NCI-H2029 (cell line): ENCODE measurements at places on chromosomes 2 and 18.

DNA sequence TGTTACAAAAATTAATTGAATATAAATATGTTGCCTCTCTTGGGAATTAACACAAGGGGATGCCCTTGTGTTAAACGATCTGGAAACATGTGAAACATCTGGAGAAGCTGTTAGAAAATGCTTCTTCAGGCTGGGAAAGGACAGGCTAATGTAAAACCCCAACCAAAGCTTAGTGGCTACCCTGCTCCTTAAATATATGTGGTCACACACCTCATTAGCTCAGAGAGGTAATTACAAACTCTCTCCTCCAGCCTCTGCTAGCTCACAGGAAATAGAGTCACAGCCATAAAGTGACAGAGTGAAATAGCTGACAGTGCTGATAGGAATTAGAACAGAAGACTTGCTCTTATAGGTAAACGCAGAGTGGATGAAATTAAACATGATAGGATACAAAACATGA lies 155.9 kb downstream of the RAB3GAP1 start:
- DNase-seq, result no peak

- DNase-seq, result no peak
Measured at GRCh38 chr2:177250461-177250860, 14.1 kb downstream of the NFE2L2 start.

- no peak for DNase-seq
Measured at GRCh38 chr2:62084801-62085200, 111.1 kb upstream of the B3GNT2 start.

DNA sequence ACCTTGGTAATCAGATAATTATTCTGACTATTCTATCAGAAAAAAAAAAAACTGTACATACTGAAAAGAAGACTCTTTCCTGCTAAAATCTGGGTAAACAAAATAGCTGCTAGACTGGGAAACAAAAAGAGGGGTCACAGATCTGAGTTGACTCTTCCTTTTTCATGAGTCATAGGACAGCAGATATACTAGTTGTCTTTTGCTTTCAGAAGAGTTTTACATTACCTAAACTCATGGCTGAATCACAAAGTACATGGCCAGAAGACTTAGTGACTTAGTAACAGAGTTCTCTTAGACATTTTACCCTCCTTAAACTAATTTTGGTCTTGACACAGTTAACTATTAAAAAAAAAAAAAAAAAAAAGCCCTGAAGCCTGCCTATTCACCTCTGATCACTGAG lies 834.0 kb upstream of the FSHR start:
- DNase-seq, result no peak

GRCh38 chr2:120421830-120422175 lies 75.9 kb downstream of the INHBB start:
- no peak for DNase-seq

DNA sequence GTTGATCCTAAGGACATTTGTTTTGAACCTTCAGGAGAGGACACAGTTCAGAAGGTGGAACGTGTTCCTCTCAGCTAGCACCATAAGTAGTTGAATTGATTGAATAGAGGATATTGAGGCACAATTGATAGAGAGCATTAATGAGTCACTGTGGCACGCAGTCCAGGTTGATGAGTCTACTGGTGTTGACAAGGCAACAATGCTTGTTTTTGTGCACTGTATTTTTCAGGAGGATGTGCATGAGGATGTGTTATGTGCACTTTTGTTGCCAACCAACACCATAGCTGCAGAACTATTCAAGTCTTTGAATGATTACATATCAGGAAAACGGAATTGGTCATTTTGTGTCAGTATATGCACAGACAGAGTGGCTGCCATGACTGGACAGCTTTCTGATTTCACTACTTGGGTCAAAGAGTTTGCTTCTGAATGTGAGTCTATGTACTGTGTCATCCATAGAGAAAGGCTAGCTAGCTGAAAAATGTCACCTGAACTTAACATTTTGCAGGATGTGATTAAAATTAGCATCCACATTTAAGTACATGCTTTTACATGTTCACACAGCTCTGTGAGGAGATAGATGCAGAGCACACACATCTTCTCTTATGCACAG lies 140.1 kb upstream of the B3GNT2 start:
- DNase-seq, result no peak

- DNase-seq, result no peak
Measured at GRCh38 chr2:214328941-214329340, 81.9 kb upstream of the VWC2L start.

DNA sequence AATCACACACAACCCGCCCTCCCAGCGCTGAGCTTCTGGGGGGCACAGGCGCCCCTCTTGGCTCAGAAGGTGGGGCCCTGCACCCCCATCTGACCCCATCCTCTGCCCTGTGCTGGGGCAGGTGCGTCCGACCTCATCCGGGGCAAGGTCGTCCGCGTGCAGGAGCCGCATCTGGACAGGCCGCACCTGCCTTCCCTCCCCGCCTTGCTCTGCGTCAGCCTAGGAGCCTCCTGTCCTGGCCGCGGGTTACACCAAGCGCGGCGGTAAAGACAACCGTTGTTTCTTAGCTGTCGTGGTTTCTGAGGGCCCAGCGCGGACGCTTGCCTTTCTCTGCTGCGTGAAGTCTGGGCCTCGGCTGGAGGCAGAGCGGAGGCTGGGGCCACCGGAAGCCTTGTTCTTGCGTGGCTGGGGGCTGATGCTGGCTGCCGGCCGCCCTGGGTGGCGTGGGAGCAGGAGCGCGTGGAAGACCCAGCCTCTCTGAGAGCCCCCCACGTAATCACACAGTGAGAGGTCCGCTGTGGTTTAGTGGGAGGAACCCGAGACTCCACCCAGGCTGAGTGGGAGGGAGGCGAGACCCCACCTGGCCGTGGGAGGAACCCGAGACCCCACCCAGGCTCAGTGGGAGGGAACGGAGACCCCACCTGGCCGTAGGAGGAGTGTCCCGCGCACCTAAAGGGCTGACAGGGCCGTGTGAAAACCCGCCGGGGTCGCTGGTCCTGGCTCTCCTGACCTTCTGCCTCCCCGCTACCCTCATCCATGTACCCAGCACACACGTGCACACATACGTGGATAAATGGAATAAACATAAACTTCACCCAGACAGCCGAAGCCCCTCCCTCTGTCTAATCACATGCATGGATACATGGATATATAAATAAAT lies 51.8 kb downstream of the KCNG2 start:
- no peak for DNase-seq

DNA sequence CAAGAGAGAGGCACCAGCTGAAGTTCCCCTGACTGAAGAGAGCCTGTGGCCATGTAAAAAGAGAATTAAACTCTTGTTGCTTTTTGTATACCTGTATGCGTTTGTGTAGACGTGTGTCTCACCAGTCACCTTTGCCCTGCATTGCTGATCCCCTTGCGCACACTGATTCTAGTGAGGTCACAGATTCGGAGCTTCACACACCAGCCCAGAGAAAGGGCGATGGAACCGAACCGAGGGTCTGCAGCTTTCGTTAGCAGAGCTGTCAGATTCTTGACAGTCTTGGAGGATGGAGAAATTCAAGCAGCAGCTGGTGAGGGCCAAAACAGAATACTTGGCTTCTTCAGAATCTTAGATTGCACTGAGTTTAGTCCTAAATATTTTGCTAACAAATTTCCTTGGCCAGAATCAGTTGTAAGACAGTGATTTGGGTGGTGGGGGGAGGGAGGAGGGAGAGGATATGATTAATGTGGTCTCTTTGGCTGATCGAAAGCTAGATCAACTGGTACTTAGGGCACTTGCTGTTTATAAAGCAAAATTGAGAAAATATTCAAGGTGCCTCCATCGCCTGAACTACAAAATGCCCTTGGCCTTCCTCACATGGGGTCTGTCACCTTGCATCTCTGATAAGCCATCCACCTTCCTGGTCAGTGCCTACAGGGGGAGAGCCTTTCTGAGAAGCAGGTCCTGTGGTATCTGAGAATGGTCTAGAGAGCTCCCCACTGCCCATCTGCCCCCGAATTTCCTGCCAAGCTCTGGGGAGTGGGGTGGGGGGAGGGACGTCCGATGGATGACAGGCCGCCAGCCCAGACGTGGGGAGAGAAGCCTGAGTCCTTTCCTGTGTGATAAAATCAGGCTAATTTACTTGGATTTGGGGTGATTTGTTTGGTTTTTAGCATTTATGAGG lies 123.5 kb downstream of the CABLES1 start:
- DNase-seq, result no peak

- DNase-seq, result no peak
Measured at GRCh38 chr2:18932853-18933252, 343.5 kb upstream of the NT5C1B start.

DNA sequence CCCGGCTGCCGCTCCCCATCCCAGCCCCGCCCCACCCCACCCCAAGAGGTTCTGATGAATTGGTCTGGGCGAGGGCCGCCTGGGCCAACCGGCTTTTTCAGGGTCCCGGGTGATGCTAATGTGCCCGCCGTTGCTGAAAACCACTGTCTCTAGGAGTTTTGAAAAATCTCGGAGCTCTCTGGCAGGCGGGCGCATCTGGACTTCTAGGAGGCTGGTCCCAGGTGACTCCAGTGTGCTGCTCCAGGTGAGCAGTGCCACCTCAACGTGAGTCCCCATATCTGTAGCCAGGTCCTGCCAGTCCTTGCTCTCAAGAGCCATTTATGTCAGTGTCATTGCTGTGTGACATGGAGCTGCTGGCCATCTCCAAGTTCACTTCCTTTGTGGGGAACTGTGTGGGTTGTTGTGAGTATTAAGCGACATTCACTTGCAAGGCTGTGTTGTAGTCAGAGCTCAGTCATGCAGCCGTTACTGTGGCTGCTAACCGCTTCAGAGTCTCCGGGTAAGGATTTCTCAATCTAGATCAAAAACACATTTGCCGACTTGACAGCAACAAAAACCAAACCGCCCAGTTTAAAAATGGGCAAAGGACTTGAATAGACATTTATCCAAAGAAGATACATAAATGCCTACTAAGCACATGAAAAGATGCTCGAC lies at the start of gene RFX8:
TSS of gene RFX8 (minus strand) at position 382 of the 654 bp plus-strand sequence. CDS start 8,264 bp downstream, outside the sequence.
- no peak for DNase-seq

DNA sequence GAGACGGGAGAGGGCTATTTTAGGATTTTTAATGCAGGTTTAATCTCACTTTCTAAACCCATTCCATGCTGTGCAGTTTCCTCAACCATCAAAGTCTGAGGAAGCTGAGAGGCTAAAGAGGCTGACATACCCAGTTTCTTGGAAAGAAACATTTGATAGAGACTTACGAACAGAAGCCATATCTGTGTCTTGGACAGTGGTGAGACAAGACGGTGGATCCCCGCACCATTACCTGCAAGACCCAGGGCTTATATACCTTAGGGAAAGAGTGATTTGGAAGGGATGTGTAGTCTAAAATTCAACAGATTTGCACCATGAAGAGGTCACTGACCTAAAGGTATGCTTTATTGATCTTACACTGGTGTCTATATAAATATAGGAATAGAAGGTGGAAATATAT lies 13.5 kb downstream of the EEF1B2 start:
- no peak for DNase-seq

GRCh38 chr2:73999881-74000597 lies 15.3 kb downstream of the TET3 start:
- DNase-seq, result no peak

DNA sequence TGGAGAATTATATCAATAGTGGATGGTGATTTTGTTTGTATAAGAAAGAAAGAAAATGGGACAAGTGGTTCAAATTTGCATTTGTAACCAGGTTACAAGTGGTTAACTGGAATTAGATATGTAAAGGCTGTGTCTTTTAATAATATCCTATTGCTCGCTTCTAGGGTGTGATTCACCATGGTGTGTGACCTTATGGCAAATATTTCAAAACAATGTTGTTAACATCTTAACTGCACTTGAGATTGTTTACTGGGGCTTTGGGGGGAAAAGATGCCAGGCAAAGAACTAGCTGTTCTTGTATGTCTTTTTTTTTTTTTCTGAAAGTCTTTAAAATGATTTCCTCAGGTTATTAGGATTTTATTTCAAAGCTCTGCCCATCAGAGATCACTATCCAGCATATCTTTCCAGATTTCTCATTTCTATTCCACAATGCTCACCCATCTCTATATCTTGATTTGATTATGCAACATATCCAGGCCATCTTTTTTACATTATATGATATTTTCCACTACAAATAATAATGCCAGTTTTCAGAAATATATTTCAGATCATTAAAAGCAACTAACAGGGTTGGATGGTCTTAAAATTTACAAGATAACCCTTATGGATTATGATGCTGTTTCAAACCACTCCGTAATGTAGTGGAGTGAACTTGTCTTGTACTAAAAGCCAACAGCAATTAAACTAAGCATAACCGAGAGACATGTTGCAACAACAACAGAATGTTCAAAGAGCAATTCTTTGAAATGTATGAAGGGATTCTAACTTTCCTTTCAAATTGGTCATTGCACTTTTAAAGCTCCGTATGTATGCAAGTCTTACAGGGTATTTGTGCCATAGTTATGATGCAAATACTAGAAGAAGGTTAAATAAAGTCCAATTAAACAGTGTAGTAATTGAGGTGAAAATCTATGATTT lies 341.5 kb upstream of the ETAA1 start:
- DNase-seq, result no peak

GRCh38 chr2:241129086-241129871 lies 20.0 kb downstream of the PASK start:
- DNase-seq, result no peak

GRCh38 chr2:70498054-70498453 lies 55.6 kb downstream of the TGFA start:
- no peak for DNase-seq

DNA sequence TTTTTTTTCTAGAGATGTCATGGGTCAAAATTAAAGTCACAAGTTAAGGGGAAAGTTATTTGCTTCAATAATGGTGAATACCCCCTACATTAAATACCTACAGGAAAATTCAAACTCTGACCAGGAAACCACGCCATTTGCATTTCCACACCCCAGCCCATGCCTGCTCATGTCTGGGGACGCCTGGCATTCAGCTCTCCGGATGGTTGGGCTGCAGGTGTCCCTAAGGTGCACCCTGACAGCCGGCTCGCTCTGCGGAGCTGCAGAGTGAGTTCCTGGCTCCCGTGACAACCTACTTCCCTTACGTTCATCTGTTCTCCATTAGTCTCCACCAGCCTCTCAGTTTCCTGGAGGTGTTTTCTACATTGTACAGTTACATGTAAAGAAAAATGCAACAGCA lies 122.7 kb upstream of the RIOK3 start:
- no peak for DNase-seq

DNA sequence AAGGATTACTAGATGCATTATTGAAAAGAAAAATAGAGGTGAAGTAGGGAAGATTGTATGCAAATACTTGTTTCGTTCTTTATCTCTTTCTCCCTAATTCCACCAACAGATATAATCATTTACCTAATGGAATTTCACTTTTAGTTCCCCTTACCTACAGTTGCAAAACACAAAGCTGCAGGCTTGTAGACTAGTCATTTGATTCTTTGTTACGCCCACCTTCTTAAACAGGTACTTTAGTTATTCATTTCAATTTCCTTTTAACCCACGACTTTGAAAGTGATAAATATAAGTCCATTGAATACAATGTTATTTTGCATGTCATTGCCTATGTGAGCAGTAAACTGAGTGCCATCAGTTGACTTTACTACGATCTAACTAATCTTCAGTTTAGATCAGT lies 3.9 kb upstream of the HRH4 start:
- no peak for DNase-seq

GRCh38 chr2:239746559-239747246 lies 278.4 kb downstream of the NDUFA10 start:
- no peak for DNase-seq

DNA sequence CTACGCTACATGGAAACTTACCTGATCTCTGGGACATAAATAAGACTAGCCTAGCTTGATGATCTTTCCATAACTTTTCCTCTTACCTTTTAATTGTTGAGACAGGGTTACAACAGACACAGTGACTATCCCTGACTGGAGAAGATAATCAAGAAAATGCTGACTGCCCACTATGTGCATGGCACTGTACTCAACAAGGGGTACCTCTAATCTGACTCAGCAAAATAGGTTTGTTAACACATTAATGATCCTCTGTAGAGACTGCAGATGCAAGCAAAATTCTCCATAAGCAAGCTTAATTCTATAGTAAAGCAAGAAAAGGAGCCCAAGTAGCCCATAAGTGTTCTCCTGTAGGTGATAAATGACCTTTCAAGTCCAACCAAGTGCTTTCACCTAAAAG lies 25.5 kb downstream of the ACVR1C start:
- no peak for DNase-seq
